ENCODE measurements at places on chromosomes 16 and 17. TPM values are rescaled to one million over a fixed set of nuclear protein-coding genes. Genes with fewer than 3 reads are reported as not detected.

DNA sequence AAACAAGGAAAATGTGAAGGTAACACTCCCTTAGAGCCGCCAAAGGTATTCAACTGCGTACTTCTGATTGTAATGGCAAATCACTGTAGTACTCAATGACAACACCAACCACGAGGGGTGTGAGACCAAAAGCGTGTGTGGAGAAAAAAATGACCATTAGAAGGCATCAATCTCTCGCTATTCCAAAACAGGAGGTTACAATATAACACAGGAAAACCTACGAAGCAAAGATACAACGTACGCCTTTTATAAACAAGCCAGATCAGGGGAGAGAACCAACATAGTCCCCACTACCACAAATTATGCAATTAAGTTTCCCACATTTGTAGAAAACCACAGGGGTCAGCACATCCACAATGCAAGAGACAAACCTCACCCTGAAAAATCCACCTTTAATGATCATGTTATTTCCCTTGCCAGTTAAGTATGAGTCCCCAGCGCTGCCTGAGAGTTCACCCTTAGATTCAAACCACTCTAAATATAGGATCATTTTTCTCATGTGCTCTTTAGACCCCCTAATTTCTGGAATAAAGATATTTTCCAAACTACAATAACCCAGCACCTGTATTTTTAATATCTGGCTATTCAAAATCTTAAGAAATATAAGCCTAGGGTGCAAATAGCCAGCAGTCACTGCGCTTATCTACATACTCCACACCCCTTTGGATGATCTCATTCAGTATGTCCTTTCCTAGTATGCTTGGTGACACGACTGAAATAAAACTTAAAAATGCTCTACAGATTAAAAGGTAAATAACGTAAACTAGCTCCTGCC lies 12.4 kb downstream of the TEX14 start:
- no peak overlapping the region for H3K4me3 ChIP-seq
- H3K27ac ChIP-seq: no peak overlapping the region
- no peaks in the 10 kb centered on the region for H3K4me1 ChIP-seq
- DNase-seq: no peak
- no peaks in the 10 kb centered on the region for H3K36me3 ChIP-seq
- peaks cover 2% of the 10 kb centered on the region for H3K27me3 ChIP-seq

DNA sequence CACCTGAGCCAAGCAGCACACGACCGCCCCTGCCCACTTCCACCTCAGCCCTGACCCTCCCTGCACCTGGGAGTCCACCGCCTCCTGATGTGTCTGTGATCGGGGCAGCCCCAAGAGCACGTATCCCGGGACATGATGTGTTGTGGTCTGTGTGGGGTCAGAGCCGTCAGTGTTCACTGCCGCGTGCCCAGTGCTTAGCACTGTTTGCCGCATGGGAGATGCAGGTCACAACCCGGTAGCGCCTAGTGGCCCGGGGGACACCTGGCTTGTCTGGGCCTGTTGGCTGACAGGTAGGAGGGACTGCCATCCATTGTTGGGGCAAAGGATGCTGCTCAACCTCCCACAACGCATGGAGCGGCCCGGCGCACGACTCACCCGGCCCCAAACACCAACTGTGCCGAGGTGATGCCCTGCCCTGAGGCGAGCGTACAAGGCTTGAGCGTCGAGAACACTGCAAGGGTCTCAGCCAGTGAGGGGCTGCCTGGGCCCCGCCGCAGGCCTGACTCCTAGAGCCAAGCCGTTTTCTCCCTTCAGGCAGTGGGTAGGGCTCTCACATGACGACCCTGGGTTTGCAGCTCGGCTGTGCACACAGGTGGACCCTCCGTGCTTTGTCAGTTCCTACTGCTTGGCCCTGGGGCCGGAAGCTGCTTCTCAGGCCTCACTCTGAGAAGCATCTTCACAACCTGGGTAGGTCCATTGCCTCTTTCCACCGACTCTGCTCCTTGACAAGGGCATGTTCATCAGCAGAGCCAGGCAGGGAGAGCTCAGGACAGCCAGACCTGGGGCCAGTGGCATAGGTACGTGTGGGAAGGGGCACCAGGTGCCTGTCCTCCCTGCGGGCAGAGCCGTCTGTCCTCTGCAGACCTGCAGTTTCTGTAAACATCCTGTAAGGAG lies 5.9 kb upstream of the C16orf95 start:
- H3K4me1 ChIP-seq: peaks cover 7% of the 10 kb centered on the region
- no peak overlapping the region for H3K4me3 ChIP-seq
- no peaks in the 10 kb centered on the region for H3K36me3 ChIP-seq
- DNase-seq: no peak
- H3K27ac ChIP-seq: no peak overlapping the region
- no peaks in the 10 kb centered on the region for H3K27me3 ChIP-seq

- no peak for DNase-seq
- H3K27ac ChIP-seq: no peak overlapping the region
- H3K27me3 ChIP-seq: peaks cover 23% of the 10 kb centered on the region
- no peak overlapping the region for H3K4me3 ChIP-seq
- no peaks in the 10 kb centered on the region for H3K4me1 ChIP-seq
Observed at GRCh38 chr17:45660474-45660873, 123.6 kb upstream of the CRHR1 start.

DNA sequence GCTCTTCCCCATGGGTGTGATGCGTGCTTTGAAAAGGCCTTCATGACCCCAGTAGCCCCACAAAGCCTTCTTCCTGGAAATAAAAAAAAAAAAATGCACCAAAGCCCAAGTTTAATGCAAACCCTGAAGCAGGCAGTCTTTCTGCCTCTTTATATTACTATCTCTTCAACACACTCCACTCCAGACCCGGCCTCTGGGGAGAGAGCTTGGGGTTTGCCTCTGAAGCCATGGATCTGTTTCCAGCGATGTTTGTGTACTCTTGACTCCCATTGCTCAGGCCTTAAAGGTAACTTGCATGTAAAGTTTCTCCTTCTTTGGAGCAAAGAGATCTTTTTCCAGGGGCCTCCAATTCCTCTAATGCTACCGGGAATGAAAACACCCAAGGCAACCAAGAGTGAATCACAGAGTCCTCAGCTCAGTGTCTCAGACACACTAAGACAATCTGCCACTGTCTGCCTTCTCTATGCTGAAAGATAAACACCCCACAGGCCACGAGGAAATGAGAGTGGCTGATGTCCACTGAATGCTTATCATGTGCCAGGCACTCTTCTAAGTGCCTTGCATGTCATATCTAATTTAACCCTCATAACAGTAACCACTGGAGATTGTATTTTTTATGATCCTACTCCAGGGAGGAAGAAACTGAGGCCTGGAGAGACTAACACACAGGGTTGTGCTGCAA lies 56.4 kb upstream of the AKTIP start:
- DNase-seq: no peak
- no peaks in the 10 kb centered on the region for H3K36me3 ChIP-seq
- no peak overlapping the region for H3K4me3 ChIP-seq
- H3K27ac ChIP-seq: no peak overlapping the region

DNA sequence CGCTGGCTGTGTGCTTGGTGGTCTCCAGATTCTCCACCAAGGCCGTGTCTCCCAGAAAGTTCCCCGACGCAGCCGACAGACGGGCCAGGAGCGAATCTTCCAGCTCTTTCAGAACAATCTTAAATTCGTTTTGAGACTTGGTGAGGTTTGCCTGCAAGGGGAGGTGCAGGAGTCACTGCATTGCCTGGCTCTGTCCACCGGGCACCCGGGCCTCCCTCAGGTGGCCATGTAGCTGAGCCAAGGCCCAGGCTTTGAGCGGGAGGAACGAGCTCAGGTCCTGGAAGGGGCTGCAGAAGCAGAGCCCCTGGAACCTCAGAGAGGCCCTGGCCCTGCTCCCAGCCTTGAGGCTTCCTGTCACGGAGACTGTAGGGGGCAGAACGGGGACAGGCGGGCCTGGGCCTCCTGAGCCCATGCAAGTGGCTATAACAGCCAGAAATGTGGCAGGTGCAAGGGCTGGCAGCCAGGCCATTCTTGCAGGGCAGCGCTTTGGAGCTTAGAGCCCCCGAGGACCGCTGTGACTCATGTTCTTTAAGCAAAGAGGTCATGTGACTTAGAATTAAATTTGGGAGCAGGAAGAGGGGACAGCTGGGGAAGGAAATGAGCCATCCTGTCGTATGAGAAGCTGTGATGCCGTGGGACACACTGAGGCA lies 72.4 kb downstream of the PGS1 start:
- H3K27me3 ChIP-seq: no peaks in the 10 kb centered on the region
- no peak overlapping the region for H3K27ac ChIP-seq
- no peak overlapping the region for H3K4me3 ChIP-seq
- H3K36me3 ChIP-seq: no peaks in the 10 kb centered on the region

- H3K27me3 ChIP-seq: peaks cover 9% of the 10 kb centered on the region
- no peak overlapping the region for H3K4me3 ChIP-seq
- H3K36me3 ChIP-seq: peaks cover 9% of the 10 kb centered on the region
- H3K4me1 ChIP-seq: no peaks in the 10 kb centered on the region
- no peak for DNase-seq
- no peak overlapping the region for H3K27ac ChIP-seq
Observed at GRCh38 chr17:39576187-39576586, 31.5 kb downstream of the NEUROD2 start.

DNA sequence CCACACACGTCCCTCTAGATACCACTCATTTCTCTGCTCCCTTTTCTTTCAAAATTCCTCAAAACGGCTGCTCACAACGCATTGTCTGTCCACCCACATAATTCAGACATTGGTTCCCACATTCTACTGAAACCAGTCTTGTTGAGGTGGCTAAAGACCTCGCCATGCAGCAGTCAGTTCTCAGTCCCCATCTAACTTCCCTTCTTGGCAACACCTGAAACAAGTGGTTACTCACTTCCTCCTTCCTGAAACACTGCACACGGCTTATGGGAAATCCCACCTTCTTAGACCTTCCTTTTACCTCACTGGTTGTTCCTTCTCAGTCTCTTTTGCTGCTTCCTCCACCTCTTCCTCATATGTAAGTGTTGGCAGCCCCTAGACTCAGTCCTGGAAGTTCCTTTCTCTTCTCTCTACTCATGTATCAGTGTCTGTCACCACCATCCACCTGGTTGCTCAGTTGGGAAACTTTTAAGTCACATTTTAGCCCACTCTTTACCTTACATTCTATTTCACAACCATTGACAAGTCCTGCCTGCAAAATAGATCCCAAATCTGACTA lies 277.1 kb downstream of the CEP112 start:
- H3K4me1 ChIP-seq: peaks cover 11% of the 10 kb centered on the region
- H3K27me3 ChIP-seq: no peaks in the 10 kb centered on the region
- H3K27ac ChIP-seq: no peak overlapping the region

DNA sequence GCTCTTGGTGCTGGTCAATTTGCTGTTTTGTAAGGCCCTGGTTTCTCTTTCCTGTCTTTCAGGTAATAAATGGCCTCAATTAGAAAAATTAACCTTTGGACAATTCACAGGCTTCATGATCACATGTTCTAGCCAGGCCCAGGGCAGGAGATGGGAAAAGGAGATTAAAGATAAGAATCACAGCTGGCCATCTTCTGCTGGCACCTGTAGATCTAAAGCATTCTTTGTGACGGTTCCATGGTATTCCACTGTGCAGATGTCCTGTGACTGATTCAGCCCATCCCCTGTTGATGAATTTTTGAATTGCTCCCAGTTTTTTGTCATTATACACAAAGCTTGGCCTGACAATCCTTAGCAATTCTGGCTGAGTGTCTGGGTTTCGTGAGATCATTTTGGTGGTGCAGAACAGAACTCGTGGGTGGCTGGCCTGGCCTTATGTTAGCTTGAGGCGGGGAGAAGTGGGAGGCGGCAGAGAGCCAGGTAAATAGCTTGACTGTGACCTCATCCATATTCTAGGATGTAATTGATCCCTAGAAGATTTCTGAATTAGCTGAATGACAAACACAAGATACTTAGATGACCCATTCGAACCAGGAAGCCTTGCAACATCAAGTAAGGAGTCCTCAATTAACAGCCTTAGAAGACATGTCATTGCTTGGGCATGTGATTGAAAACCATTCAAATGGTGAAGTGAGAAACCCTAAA lies 14.1 kb downstream of the TMC5 start:
- no peak overlapping the region for H3K27ac ChIP-seq
- H3K27me3 ChIP-seq: peaks cover 11% of the 10 kb centered on the region
- no peak for DNase-seq
- H3K4me3 ChIP-seq: no peak overlapping the region

- DNase-seq: no peak
- H3K4me3 ChIP-seq: no peak overlapping the region
- no peaks in the 10 kb centered on the region for H3K27me3 ChIP-seq
Observed at GRCh38 chr16:23587726-23588125, 8.4 kb downstream of the NDUFAB1 start.

GRCh38 chr17:42107597-42108576 lies 4.6 kb downstream of the DHX58 start:
- peak; percentile 88 for DNase-seq
- peak overlapping the region; percentile 58 for H3K27ac ChIP-seq
- no peaks in the 10 kb centered on the region for H3K36me3 ChIP-seq
- H3K4me1 ChIP-seq: peaks cover 46% of the 10 kb centered on the region
- H3K4me3 ChIP-seq: peak overlapping the region; percentile 76

DNA sequence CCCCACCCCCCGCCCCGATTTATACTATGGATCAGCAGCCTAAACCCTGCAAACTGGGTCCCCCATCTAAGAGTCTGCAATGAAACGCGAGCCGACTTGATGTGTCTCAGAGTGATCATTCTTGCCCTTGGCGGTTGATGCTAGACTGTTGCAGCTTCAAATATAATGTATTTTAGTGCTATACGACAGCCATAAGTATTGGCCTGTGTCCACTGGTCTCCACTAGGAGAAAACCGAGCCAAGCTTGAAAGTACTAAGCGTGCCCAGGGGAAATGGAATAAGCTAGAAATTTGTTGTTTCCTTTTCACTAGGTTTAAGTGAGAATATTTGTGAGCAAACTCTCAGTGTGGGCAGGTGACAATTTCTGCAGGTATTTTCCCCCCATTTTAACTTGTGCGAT lies 711.2 kb downstream of the MAF start:
- H3K27me3 ChIP-seq: no peaks in the 10 kb centered on the region
- peaks cover 15% of the 10 kb centered on the region for H3K36me3 ChIP-seq
- H3K4me3 ChIP-seq: no peak overlapping the region
- H3K4me1 ChIP-seq: peaks cover 20% of the 10 kb centered on the region
- H3K27ac ChIP-seq: no peak overlapping the region
- no peak for DNase-seq

DNA sequence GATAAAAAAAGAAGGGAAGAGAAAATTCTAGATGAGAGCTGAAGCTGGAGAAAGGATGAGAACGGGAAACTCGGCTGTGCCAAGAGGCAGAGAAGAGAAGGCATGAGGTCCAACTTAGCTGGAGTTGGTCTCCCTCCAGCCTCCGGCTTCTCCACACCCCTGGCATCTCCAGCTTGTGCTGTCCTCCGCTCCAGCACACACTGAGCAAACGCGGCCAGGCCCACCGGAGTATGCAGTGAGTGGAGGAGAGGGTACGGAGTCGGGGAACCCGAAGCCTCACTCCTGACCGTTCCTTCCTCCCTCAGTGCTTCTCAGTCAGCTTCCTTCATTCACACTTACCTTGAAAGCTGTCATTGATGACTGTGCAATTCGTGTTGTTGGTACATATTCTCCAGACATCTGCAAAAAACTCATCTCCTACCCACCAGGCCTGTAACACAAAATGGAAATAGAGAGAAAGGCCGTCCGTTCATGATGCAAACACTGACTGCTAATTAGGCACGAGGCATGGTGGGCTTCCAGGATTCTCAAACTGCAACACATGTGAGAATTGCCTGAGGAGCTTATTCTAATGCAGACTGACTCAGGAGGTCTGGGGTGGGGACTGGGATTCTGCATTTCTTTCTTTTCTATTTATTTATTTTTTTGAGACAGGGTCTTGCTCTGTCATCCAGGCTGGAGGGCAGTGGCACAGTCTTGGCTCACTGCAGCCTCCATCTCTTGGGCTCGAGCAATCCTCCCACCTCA lies 37.0 kb downstream of the EMP2 start:
- H3K36me3 ChIP-seq: no peaks in the 10 kb centered on the region
- DNase-seq: no peak
- H3K27me3 ChIP-seq: peaks cover 11% of the 10 kb centered on the region
- no peak overlapping the region for H3K27ac ChIP-seq
- H3K4me3 ChIP-seq: no peak overlapping the region
- no peaks in the 10 kb centered on the region for H3K4me1 ChIP-seq

The CYB5D1 gene
- polyA plus RNA-seq: 3.5 TPM

The NTN1 gene
- not detected for polyA plus RNA-seq

The MEOX1 gene
- 1.5 TPM for polyA plus RNA-seq

The MYH3 gene
- 0.39 TPM for polyA plus RNA-seq

The CLEC19A gene
- not detected for polyA plus RNA-seq
